ENCODE measurements at places on chromosomes 5 and 9. TPM values are rescaled to one million over a fixed set of nuclear protein-coding genes. Genes with fewer than 3 reads are reported as not detected.

The ANKRD55 gene
- 1.3 TPM for polyA plus RNA-seq

The CCDC183 gene
- 7.6 TPM for polyA plus RNA-seq

The C9orf50 gene
- 0.78 TPM for polyA plus RNA-seq

GRCh38 chr5:79109527-79110492 lies 1.8 kb upstream of the BHMT start:
- no peak for DNase-seq

DNA sequence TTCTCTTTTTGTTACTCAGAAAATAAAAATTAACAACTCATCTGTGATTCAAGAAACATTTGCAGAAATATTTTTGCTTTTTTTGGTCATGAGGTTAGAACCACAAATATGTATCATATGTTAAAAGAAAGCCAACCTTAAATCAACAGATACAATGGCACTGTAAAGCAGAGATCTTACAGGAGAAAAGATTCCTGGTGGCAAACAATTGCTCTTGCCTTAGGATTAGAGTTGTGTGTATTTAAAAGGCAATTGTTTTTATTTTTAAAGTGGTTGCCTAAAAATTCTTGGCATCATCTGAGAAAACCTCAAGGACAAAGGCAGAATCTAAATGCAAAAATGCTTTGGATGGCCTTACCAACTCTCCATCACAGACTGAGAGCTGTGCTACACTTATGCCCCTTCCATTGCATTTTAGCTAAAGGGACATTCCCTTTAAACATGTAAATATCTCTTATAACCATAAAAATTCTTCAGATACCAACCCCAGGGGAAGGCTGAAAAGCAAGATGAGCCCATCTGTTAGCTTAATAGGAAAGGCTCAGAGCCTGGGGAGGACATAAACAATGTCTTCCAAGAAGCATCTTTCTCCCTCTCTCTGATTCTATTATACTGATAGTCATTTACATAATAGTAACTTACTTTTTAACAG lies 100.4 kb downstream of the FAM114A2 start:
- DNase-seq, result no peak

- DNase-seq, result no peak
Observed at GRCh38 chr5:11909471-11909870, 5.2 kb upstream of the CTNND2 start.

The ANKRD18B gene
- polyA plus RNA-seq, result 0.93 TPM

DNA sequence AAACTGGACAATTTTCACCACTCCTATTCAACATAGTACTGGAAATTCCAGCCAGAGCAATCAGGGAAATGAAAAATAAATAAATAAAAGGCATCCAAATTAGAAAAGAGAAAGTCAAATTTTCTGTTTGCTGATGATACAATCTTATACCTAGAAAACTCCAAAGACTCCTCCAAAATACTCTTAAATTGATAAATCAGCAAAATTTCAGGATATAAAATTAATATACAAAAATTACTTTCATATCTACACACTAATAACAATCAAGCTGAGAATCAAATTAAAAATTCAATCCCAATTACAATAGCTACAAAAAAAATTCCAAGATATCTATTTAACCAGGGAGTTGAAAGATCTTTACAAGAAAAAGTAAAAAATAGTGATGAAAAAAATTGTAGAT lies 651.9 kb downstream of the DTWD2 start:
- DNase-seq, result no peak

The ANKRD18A gene
- polyA plus RNA-seq, result 5.8 TPM

The CHSY3 gene
- polyA plus RNA-seq, result 2.9 TPM

GRCh38 chr9:23662320-23662719 lies 163.7 kb downstream of the ELAVL2 start:
- DNase-seq, result no peak

The PLPP7 gene
- 2.4 TPM for polyA plus RNA-seq

The ARAP3 gene
- 25.1 TPM for polyA plus RNA-seq

The NR3C1 gene
- 33.1 TPM for polyA plus RNA-seq

DNA sequence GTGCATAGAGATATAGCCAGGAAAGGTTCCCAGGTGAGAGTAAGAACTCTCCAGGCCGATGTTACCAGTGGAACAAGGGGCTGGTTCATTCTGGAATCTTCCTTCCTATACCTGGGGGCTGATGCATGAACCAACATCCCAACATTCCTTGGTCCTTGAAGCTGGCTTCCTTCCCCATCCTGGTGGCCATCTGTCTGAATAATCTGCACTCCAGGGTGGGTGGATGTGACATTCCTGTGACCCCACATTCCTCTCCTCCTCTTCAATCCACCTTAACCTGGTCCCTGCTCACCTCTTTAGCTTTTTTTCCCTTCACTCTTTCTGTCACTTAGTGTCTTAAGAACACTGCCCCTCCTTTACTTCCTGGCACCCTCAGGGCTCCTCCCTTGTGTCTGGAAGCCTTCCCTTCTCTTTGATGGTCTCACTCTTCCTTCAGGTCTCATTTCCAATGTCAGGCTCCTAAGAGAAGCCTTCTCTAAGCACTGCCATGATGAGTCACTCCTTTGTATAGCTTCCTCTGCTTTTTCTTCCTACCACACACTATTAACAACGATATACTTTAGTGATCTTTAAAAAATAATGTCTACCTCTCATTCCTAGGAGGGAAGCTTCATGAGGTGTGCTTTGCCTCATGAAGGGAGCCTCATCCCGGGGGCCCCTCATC lies 80.3 kb downstream of the BOD1 start:
- no peak for DNase-seq

GRCh38 chr9:92745331-92745730 lies 19.3 kb downstream of the BICD2 start:
- DNase-seq, result no peak

DNA sequence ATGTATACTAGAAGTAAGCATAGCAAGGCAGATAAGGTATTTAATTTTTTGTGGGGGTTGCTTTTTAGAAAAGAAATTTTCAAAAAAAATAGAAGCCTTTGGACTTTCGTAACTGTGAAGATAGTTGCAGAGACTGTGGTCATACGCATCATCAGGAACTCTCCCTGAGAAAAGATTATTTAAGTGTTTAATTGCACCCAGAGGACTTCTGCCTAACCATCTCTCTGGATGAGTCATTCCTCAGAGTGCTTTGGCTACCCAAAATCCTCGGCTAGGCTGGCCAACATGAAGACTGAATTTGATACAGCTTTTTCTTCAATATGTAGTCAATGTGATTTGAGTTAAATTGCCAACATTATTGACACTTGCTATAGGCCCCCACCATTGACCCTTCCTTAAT lies 296.4 kb downstream of the TLR4 start:
- no peak for DNase-seq

The FOXD4L3 gene
- not detected for polyA plus RNA-seq

The ARID3C gene
- polyA plus RNA-seq, result 0.14 TPM

GRCh38 chr5:38595132-38595745 lies 38.8 kb upstream of the LIFR start:
- no peak for DNase-seq

The IL7R gene
- polyA plus RNA-seq, result 1.3 TPM

DNA sequence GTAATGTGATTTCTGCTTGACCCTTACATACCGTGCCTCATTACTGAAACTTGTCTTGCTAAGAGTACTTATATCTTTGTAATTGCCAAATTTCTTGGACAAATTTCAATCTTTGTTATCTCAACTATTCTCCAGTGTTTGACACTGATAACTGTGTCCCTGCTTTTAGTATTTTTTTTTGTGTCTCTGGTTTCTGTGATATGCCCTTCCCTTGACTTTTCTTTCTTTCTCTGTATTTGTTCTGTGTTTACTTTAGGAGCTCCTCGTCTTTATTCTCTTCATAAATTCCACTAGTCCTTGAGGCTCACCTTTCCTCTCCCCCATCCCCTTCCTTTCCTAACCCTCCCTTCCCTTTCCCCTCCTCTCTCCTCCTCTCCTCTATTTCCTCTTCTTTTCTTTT lies 123.7 kb upstream of the FBXL17 start:
- DNase-seq, result no peak

GRCh38 chr5:97531549-97531948 lies 348.5 kb upstream of the RIOK2 start:
- DNase-seq, result no peak

The SHC3 gene
- polyA plus RNA-seq, result 3.0 TPM

The CCDC180 gene
- polyA plus RNA-seq, result 23.6 TPM

DNA sequence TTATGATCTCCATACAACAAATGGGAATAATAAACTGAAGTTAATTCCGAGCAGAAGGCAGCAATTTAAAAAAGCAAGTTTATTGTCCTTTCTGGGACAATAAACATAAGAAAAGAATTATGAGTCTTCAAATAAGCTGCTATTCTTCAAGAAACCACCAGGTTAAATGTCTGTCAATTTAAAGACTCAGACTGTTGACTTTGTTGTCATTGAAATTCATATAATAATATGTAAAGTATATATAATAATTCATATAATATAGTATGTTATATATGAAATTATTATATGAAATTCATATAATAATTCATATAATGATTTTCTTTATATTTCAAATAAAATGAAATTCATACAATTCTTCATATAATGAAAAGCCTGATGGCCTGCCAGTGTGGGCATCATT lies 497.5 kb upstream of the RGMB start:
- DNase-seq, result no peak

GRCh38 chr9:107131108-107131799 lies 151.8 kb upstream of the RAD23B start:
- DNase-seq, result no peak

The DMRTA1 gene
- polyA plus RNA-seq, result 1.5 TPM

DNA sequence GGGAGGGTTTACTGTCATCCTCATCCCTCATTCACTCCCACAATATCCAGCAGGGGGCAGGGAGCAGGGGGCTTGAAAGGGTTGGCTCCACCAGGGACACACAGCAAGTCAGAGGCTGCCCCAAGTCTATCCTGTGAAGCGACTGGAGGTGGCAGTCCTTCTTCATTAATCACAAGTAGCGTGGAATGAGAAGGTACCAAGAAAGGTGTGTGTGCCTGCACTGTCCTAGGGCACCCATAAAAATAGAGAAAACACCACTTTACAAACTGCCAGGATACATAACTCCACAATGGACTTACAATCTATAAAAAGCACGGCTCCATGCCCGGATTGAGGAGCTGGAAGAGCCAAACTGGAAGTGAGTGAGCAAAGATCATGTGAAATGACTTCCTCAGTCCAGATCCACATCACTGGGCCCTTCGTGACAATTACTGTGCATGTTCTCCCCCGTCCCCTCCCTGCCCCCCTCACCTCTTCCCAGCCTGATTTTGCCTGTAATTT lies 183.9 kb downstream of the SLIT3 start:
- no peak for DNase-seq

DNA sequence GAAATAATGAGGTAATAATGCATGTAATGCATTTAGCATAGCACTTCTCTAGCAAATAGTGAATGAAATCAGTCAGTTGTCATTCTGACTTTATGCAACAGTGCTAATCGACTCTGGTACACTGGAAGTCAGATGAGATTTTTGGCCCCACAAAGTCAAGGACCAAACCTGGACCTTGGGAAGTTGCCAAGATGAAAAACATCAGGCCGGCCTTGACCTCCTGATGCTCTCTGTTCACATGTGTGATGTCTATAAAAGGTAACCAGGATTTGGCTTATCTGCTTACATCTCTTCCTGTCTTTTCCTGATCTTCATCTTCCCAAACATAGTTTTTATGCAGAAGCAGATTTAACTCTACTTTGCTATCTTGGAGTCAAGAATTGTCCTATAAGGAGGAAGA lies 39.5 kb downstream of the SLC22A5 start:
- no peak for DNase-seq

The CCDC127 gene
- polyA plus RNA-seq, result 15.9 TPM

DNA sequence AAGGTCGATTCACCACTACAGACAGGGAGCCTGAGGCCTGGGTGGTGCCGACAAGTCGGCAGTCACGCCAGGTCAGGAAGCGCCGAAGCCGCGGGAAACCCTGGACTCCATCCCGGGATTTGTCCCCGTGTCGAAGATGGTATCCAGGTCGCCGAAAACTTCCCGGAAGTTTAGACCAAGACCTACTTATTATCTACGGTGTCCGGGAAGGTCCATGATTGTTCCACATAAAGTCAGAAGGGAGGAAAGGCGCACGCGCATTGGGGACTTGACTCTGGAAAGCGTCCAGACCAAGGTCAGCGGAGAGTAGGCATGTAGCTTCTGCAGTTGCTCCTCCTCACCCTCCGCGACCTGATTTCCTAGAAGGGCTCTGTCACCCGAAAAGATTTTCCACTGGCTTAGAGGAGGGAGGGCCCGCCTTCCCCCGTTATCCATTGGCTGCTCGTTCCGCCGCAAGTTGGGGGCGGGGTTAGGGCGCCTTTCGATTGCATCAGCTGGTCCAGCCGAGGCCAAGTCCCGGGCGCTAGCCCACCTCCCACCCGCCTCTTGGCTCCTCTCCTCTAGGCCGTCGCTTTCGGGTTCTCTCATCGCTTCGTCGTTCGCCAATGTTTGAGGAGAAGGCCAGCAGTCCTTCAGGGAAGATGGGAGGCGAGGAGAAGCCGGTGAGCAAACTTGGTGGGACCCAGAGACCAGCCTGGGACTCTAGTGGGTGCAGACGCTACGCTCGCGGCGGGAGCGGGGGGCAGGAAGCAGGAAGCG lies at the start of gene TARS1:
Gene TARS1 (plus strand): TSS at position 484 of the 759 bp plus-strand sequence. CDS start 122 bp downstream, at position 606.
- DNase-seq, result peak; percentile 100

- no peak for DNase-seq
Observed at GRCh38 chr9:33375841-33376321, 26.5 kb downstream of the AQP7 start.

DNA sequence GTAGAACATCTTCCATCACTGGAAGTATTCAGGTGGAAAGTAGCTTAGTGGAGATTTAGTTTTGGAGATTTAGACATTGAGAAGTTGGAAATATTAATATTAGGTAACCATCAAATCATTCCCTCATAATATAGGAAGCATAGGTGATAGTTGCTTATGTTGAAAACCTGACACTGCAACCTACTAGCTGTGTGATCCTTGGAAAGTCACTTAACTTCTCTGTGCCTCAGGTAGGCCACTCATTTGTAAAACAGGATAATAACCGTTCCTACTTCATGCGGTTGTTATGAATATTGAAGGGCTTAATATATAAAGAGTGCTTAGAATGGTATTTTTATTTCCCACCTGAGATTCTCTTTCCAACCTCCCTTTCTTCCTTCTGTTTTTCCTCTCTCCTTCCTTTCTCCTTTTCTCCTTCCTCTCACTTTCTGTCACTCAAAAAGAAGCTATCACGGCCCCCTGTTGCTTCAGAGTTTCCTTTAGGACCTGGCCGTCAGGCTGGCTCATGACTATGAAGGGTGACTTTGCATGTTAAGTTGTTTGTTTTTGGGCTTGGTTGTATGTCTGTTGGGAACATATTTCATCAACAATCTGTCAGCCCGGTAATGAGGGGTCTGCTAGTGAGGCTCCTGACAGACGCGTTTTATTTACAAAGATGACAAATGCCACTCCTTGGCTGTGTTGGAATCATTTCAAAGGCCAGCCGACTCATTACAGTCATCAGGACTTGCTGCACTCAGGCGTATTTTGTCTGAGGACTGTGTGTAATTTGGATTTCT lies 31.0 kb downstream of the DOCK2 start:
- DNase-seq, result no peak

The ARL10 gene
- polyA plus RNA-seq, result 10.0 TPM

- no peak for DNase-seq
Observed at GRCh38 chr5:95390812-95391492, at the start of gene FAM81B. Gene FAM81B, plus strand, starts transcription at chr5:95391366. Its CDS starts 24 bp downstream, at chr5:95391390.

Measured in renal pelvis (tissue), 12 donors.